ENCODE measurements at places on chromosomes 1 and 21. TPM values are rescaled to one million over a fixed set of nuclear protein-coding genes. Genes with fewer than 3 reads are reported as not detected.

ERICH3 gene
- not detected for total RNA-seq

ADORA1 gene
- total RNA-seq, result 26.3 TPM

DNA sequence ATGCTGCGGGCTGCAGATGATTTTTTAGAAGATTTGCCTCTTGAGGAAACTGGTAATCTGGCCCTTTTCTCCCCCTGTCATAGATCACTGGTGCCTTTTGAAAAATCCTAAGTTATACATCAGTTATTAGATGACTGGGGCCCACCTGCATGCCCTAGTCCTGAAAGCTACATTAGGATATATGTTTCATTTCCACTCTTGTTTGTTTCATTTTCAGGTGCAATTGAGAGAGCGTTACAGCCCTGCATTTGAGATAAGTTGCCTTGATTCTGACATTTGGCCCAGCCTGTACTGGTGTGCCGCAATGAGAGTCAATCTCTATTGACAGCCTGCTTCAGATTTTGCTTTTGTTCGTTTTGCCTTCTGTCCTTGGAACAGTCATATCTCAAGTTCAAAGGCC is 8.1 kb upstream of the IFI44 start:
- DNase-seq, result no peak

DNA sequence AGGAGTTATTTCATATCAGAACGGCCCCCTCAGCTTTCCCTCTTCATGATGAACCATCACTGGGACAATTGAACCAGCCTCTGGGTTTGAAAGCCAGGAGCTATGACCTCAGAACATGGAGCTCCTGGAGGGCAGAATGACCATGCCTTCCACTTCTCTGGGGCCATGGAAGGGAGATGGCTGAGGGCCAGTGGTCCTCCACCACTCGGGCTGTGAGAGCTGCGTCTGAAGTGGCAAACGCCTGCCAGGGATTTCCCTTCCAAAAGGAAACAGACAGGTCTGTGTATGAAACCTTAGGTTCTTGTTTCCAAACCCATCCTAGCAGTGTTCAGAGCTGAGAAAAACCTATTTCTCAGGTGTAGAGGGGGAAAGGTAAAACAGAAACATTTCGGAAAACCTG is 22.5 kb downstream of the PKP1 start:
- no peak for DNase-seq

DNA sequence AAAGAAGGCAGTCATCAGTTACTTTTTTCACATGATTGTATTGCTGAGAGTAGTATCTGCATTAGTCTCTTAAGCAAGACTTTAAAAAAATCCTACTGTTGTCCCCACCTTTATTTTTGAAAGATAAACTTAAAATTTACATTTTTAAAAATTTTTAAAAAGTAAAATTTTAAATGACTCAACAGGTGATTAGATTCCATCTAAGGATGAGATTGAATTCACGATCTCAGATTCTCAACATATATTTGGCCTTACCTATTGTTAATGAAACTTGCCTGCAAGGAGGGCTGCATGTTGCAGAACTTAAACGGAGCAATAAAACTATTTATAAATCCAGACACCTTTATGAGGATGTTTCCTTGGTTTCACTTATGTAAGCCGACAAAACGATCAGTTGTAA is 75.2 kb downstream of the OLFML2B start:
- DNase-seq, result no peak

DNA sequence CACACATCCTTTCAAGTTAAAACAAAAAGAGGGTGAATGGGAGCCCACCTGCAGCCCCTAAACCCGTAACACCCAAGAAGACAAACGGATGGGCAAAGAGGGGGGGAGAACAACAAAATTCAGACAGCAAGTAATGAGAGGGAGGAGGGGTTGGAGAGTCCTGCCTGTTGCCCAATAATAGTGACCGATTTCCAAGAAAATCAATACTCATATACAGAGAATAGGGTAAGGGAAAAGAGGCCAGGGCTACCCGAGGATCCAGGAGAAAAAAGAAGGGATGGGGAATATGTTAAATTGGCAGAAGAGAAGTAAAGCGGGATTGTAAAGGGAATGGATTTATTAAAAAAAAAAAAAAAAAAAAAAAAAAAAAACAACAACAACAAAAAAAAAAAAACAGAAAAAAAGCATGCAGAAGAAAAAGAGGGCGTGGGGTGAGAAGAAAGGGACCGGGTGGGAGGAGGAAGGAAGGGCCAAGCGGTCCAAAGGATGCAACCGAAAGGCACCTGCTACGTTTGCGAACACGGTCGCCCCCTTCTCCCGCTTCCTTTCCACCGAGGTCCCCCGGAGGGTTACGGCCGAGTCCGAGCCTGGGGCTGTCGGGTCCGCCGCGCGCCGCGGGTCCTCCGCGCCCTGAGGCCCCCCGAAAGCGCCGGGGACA is 930 bp downstream of the SLC30A10 start:
- DNase-seq, result no peak

DNA sequence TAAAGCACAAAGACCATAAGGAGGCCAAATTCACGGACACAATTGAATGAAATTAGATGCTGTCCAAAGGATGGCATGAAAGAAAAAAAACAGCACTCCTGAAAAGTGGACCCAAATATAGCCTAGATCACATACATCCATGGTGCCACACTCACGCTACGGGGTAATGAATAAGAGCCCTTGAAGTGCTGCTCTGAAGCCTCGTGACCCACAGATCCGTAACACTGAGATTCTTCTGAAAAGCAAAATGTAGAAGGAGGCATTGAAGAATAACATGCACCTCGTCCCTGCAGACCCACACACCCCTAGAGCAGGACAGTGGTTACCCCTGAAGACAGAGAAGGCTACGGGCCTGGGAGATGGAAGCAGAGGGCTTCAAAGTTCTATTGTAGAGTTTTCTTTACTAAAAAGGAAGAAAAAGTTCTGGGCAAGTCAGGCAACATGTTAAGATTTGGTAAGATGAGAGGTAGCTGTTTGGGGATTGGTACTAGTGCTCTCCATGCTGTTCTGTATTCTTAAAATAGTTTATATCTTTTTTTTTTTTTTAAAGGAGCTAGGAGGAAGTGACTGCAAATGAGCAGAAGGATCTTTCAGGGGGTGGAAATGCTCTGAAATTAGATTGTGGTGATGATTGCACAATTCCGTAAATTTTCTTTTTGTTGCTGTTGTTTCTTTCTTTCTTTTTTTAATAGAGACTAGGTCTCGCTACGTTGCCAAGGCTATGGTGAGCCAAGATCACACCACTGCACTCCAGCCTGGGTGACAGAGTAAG is 4.1 kb upstream of the ITGB2 start:
- no peak for DNase-seq

- DNase-seq, result no peak
Observed at GRCh38 chr1:61754545-61754944, 12.3 kb downstream of the PATJ start.

GRCh38 chr1:80818211-80818610 is 982.5 kb upstream of the ADGRL2 start:
- no peak for DNase-seq

USH2A gene
- total RNA-seq, result 4.8 TPM

- no peak for DNase-seq
Observed at GRCh38 chr21:42781150-42781970, 98.0 kb downstream of the WDR4 start.

All from right cardiac atrium (tissue), 5 donors.